ENCODE measurements at places on chromosomes 5 and 9.
A peak's percentile ranks its signal among the peaks of the same experiment; 100 is the strongest.

- DNase-seq, result no peak
Measured at GRCh38 chr5:123718238-123718637, 206.3 kb downstream of the CSNK1G3 start.

DNA sequence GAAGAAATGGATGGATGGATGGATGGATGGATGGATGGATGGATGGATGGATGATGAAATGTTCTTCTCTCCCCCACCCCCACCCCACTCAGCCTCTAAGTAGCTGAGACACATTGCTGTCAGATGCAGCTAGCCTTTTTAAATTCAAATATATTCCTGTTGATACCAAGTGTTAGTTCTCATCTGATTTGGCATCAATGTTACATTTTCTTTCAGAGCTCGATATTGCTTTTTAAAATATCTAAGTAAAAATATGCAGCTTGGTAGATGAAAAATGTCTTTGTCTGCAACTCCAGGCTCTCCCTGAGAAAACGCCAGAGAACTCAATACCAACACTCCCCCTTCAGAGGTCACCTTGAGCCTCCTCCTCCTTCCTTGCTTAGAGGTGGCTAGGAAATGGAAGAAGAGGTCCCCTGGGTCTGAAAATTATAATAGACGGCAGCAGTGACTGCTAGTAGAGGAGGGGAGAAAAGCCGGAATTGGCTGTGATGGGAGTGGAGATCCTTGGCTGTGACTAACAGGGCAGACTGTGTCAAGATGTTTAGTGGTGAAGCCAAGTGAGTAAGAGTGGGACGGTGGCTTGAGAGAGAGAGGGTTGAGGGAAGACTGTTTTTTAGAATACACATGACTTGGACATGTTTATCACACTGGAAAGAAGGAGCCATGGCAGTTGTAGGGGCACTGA lies 156.0 kb downstream of the ZNF462 start:
- DNase-seq, result no peak

DNA sequence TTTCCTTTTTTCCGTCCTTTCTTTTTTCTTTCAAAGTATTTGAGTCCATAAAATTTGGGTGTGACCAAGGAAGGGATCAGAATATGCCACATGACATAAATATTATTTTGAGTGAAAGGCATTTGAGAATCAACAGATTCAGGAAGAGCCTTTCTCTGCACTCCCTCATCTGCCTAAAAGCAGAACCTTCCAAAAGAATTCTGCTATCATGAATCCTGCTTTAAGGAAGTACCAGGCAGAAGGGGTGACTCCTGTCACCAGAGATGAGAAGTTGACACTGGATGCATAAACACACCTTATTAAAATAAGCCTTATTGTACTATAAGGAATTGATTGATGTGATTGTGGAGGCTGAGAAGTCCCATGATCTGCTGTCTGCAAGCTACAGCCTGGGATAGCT lies 196.7 kb downstream of the SREK1 start:
- no peak for DNase-seq

- peak; percentile 4 for DNase-seq
Measured at GRCh38 chr5:135221187-135221473, 177.9 kb downstream of the MACROH2A1 start.

GRCh38 chr5:174520420-174521396 lies 203.7 kb upstream of the MSX2 start:
- no peak for DNase-seq

DNA sequence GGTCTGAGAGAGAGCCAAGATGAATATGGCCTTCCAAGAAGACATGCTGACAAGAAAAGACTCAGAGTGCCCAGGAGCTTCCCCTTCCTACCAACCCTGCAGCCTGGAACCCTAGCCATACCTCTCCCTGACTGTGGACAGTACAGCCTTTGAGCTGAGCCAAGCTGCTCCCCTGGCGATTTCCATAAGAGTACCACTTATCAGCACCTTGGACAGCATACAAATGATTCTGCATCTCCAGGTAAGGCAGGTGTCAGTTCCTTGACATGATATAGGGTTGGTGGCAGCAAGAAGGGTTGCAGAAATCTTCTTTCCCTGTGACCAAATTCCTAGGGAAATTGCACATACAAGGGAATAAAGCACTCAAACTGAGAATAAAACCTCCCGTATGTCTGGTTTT lies 58.3 kb downstream of the MFAP3 start:
- DNase-seq, result no peak

DNA sequence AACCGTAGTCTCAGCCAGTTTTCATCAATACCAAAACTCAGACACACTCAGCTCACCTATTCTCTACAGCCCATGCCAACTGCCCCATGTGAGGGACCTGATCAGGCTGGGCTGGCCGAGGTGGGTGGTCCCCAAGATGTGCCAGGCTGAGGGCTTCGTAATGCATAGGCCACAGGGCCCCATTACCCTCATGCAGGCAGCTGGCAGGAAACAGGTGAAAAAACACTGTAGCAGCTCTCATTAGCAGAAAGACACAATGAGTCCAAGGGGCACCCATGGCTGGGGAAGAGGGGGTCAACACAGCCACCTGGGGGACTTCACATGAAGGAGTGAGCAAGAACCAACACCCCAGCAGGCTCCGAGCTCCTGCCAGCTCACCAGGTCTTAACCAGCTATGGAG lies 8.2 kb downstream of the IPPK start:
- DNase-seq, result no peak

- no peak for DNase-seq
Measured at GRCh38 chr5:148585988-148586387, 68.3 kb downstream of the HTR4 start.

Measured in activated naive CD8-positive, alpha-beta T cell treated with anti-CD3 and anti-CD28 coated beads, Interleukin-2, amount 10 ng/mL, durations not matched to agents 7 days and 5 days (primary cell).